ENCODE measurements at places on chromosomes 7 and 10. TPM values are rescaled to one million over a fixed set of nuclear protein-coding genes. Genes with fewer than 3 reads are reported as not detected.

SEMA3E gene
- total RNA-seq, result 1.9 TPM

GRM3 gene
- 3.4 TPM for total RNA-seq

ITPRIP gene
- total RNA-seq, result 16.9 TPM

GRM8 gene
- 2.8 TPM for total RNA-seq

OR2A5 gene
- not detected for total RNA-seq

TBXAS1 gene
- total RNA-seq, result 1.1 TPM

GRCh38 chr10:7038416-7038815 is 372.4 kb downstream of the SFMBT2 start:
- no peak for DNase-seq

- no peak for DNase-seq
Observed at GRCh38 chr10:114859222-114859621, 37.6 kb downstream of the FHIP2A start.
